ENCODE measurements at places on chromosomes 12 and 14.

DNA sequence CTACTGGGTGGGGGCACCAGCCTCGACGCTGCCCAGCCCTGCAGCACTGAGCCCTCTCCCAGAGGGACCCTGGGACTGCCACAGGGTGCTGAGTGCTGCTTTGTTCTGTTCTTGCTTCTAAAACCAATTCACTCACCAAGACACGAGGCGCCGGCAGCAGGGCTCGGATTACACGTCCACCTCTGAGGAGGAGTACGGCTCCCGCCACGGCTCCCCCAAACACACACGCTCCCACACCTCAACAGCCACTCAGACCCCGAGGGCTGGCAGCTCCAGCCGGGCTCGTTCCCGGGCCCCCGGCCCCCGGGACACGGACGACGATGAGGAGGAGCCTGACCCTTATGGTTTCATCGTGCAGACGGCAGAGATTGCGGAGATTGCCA lies 24.3 kb downstream of the CEP170B start:
- no peak for DNase-seq

- DNase-seq = no peak
Measured at GRCh38 chr14:64525354-64525753, 15.2 kb upstream of the HSPA2 start.

- DNase-seq = no peak
Measured at GRCh38 chr14:69614592-69614991, 3.2 kb downstream of the SUSD6 start.

- DNase-seq = no peak
Measured at GRCh38 chr14:67428501-67429031, 16.6 kb upstream of the PLEK2 start.

DNA sequence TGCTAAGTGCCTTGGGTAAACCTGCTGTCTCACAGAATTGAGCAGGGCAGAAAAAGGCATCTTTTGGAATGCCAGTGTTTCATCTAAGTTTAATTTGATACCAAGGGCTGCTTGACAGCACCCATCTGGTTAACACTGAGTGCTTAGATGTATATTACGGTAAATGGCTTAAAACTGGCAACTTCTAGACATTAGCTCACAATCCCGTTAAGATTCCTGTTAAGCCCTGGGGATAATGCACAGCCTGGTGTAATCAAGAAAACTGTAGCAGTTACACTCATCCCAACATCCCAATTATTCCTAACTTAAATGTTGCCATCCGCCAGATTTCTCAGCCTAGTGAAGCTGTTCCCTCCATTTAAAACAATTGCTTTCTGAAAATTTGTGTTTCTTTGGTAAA lies 29.9 kb downstream of the PPFIBP1 start:
- no peak for DNase-seq

DNA sequence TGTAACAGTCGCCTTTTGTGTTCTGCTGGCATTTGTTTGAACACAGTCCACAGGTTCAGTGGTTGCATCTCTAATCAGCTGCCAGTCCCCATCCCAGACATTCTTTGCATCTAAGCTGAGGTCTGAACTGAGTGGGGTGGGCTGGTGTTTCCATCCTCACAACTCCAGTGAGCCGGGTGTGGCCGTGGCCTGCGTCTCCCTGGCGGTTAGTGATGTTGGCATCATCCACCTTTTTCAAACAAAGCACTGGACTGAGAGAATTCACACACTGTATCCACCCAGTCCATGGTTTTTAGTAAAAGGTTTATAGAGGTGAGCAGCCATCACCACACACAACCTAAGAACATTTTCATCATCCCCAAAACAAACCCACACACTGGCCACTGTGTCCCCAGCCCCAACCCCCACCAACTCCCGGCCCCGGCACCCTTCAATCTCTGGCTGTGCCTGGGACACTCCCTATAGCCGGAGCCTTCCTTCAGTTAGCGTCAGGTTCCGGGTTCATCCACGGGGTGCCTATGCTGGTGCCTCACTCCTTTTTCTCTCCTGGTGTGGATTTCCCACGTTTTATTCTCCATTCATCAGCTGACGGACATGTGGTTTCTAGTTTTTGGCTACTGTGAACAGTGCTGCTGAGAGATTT lies 6.5 kb downstream of the DDX51 start:
- no peak for DNase-seq

DNA sequence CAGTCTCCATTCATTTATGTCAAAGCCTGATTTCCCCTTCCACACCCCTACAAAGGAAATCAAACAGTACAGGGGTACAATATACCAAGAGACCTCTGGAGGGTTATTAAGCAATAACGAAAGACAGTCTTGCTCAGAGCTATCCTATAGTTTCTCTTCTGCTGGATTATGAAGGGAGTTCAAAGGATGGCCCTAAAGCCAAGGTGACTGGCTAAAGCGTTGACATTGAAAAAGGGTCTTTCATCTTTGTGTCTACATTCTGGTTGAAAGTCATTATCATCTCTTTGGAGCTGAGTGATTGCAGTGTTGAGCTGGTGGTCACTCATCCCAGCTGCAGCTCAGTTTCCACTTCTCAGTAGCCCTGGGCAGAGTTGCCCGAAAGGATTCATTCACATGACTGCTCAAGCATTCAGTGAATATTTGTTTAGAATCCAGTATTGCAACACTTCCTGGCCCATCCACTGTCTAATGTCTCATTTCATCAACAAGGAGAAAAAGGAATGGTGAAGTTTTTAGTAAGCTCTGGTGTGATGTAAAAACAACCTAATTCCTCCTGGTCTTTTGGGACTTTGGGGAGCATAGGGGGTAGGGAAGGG lies 19.2 kb upstream of the TBX5 start:
- DNase-seq = no peak

GRCh38 chr12:2142068-2142467 lies 89.3 kb downstream of the CACNA1C start:
- DNase-seq = no peak

DNA sequence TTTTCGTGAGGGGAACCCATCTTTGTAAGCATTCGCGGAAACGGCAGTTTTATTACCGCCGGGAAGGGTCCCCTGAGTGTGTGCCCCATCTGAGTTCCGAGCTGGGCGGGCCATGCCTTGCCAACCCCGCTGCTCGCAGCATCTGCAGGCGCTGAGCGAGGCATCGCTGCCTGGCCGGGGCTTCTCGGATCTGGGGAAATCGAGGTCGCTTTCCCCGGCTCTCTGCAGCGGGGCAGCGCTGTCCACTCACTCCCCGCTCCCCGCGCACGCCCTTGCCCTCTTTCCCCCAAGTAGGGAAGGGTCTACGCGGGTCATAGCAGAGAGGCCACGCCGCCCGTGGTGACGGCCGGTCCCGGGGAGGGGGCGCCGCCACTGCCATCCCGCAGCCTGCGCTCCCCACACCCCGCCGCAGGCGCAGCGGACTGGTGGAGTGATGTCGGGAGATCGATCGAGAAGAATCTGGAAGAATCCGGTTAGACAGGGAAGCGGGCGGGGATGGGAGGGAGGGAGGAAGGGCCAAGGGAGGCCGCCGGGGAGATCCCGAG lies 507 bp upstream of the FKBP4 start:
- DNase-seq = peak; percentile 21

DNA sequence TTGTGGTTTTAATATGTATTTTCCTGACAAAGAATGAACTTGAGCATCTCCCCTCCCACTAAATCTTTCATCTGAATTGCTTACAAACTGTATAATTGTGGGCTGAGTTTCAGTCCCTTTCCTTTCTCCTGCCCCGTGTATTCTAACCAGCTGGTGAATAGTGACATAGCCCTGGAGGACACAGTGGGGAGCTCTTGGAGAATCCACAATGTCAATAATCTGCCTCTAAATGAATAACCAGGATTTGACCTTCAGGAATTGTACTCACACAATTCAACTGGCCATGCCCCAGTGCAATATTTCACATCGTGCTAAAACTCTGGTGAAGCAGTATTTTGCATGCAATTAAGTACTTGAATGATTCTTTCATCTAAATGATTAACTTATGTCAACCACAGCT lies 177.2 kb downstream of the C12orf42 start:
- DNase-seq = no peak

DNA sequence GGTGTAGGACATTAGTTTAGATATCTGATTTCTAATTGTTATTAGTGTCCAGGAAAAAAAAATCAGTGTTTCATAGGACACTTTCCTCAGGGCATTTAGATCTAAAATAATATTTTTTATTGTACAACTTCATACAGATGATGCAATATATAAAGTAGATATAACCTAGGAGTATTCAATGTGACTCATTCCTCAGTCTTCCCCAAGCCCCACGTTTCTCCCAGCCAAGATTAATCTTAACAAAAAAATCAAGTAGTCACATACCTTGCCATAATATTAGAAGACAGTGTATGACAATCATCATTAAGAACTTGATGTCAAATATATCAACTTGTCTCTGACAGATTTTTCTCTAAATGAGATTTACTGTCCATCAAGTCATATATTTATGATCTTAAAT lies 37.1 kb downstream of the PPFIA2 start:
- no peak for DNase-seq
